Panc1 (cell line): ENCODE measurements at places on chromosomes 6 and 20.

DNA sequence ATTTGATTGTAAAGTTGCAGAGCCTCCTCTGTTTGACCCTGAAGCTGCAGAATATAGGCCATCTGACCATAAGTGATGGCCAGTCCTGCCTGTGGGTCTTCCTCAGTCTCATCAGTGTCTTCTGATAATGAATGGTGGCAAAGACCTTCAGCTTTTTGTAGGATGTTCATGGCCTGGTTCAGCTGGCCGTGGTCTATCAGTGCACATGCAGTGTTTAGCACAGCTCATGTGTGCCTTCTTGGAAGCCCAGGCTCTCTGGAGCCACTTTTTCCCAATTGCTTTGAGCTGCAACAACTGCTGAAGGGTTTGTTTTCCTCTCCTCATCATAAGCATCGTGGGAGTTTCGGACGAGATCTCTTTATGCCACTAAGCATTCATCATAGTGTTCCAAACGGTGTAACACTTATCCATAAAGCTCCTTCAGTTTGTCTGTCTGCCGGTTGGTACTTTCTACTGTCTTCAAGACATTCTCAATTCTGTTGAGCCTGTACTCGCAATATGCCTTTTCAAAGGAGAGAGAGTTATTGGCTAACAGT, 70.1 kb upstream of the TULP4 start:
- DNase-seq, result no peak

DNA sequence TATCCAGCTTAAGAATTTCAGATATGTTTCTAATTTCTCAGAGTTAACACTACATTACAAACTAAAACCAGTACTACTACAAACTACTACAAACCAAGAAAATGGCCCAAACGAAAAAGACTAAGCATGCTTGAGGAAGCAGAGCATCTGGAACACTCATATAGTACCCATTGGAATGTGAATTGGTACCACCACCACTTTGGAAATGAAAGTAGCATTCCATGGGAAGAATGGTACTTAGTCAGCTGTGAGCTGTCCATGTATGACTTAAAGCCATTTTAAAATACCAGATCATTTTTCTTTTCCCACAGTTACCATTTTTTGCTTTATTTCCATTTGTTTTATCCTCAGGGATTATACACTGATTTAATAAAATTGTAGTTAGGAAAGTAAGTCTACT, 30.5 kb downstream of the FBXO9 start:
- no peak for DNase-seq

- no peak for DNase-seq
Measured at GRCh38 chr6:31162463-31163165, 4.2 kb downstream of the TCF19 start.

DNA sequence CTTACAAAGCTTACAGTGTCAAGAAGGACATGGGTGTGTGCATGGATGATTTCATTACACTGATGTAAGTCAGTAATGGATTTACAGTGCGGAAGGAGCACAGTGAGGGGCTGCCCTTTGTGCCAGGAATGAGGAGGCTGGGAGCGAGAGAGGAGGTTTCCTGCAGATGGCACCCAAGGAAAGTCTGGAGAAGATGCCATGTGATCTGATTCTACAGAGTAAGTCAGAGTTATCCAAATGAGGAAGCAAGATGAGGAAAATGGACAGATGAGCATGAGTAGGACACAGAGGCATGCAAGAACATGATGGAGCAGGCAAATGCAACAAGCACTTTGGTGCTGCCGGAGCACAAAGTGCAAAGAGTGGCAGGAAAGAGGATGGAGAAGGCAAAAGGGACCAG, 29.7 kb downstream of the MAP7 start:
- no peak for DNase-seq

DNA sequence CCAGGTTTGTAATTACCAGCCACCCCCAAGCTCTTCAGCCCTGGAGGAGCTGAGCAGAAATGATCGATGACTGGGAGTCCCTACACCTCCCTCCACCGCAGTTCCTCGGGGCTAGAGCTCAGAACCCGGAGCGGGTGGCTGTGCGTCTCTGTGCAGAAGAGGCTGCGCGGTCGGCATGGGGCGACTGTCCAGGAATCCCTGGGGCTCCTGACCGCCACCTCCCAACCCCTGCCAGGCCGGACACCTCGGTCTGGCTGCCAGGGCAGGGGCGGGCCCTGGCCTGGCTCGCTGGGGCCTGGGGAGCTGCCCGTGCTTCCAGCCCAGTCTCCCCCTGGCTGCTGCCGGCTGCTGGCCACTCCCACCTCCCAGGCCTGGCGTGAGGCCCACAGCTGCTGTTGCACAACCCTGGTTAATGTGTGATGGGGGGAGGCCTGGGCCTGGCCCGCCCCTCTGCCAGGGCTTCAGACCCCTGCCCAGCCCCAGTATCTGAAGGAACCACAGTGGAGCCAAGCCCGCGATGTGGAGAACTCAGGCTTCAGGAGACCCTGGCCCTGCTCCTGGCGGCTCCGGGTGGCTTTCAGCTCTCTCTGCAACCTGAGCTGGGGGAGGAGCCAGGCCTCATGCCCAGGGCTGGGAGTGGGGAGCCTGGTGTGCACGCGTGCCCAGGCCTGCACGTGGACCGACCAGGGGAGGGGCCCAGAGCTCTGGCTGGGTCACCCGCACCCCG, 1.2 kb downstream of the SLC2A4RG start:
- DNase-seq, result no peak

- no peak for DNase-seq
Measured at GRCh38 chr6:30818391-30818841, 65.9 kb upstream of the DDR1 start.

- no peak for DNase-seq
Measured at GRCh38 chr6:33933101-33933500, 129.3 kb upstream of the MLN start.

- no peak for DNase-seq
Measured at GRCh38 chr6:34423254-34423653, 2.6 kb downstream of the RPS10 start.

DNA sequence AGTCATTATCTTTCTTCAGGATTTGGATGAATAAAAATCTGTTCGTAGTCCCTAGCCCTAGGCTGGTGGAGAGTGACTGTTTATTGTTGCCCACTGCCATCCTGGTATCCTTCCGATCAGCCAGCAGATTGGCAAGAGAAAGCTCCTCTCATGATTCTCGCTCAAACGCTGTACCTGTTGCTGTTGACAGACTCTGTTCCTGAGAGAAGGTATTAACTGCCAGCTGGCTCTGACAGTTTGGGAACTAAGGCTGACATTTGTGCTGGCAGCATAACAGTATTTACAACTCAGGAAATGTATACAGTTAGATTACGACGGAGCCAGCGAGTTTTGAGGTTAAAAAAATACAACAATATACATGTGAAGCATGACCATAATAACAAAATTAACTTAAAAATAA, 674.5 kb downstream of the PRKN start:
- no peak for DNase-seq

DNA sequence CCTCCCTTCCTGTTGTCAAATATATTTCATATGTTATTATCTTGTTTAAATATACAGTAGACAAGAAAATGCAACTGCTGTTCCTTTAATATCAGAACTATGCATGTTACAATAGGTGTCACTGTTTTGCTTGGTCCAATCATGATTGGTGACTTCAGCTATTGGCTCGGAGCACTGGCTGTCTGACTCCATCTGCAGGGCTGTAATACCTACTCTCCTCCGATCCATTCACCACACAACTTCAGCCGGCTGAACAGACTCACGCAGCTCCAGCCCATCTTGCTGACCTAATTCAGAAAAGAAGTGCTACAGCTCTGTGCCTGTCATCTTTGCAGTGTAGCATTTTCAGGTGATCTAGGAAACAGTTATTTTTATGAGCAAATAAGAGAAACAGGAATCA, at the start of gene BTBD3:
BTBD3 (plus strand) TSS at position 231 of the 400 bp plus-strand sequence. CDS start 383 bp downstream, outside the sequence.
- no peak for DNase-seq

DNA sequence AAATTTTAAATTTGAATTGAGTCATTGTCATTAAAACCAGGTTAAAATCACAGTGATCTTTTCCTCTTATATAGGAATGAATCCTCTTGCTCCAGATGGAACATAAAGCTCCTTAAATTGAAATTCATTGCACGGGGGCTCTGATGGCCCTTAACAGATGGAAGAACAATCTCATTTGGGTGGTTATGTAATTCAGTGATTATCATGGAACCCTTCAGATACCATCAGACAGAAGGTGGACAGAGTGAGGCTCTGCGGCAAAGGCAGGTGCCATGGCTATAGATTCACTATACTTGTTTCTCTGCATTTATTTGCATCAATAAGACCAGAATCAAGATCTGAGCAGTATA, 17.8 kb upstream of the RNF182 start:
- no peak for DNase-seq

DNA sequence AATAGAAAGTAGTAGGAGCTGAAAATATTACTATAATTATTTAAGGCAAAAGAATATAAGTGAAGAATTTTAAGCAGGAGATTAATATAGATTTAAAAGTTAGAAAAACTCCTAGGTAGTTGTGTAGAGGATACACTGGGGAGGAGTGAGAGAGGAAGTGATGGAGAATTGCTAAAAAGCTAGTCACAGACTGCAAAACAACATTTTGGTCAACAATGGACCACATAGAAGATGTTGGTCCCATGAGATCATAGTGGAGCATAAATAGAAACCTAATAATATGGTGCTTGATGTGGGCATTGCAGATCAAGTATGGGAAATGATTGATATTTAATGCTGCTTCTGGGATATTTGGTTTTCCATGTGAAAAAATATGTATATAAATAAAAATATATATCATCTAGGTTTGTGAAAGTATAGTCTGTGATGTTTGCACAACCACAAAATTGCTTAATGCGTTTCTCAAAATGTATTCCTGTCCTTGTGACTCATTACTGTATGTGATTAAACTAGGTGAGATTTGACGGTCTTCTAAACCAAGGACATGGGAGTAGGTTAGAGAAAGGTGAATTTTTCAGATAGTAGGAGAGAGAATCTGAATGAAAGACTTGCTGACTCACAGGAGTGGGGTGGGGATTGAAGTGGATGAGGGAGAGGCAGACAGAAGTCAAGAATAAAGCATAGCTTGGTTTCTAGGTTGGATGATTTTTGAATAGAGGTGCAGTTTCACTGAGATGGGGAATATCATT, 174.0 kb downstream of the BCKDHB start:
- DNase-seq, result no peak
